ENCODE measurements at places on chromosomes 7 and 10. TPM values are rescaled to one million over a fixed set of nuclear protein-coding genes. Genes with fewer than 3 reads are reported as not detected.

GNGT1 gene
- 20.3 TPM for total RNA-seq

NUTM2E gene
- total RNA-seq, result 0.33 TPM

SPOCK2 gene
- 28.6 TPM for total RNA-seq

ABCB1 gene
- 8.0 TPM for total RNA-seq

SPDYE6 gene
- not detected for total RNA-seq

SCIN gene
- 3.4 TPM for total RNA-seq

PIK3CG gene
- total RNA-seq, result 3.4 TPM

NPY4R2 gene
- not detected for total RNA-seq

LHPP gene
- 18.2 TPM for total RNA-seq

CEP55 gene
- 7.3 TPM for total RNA-seq

SNX10 gene
- total RNA-seq, result 28.5 TPM

MAT1A gene
- 0.38 TPM for total RNA-seq

LRRN3 gene
- 41.4 TPM for total RNA-seq

ASZ1 gene
- total RNA-seq, result not detected

CPA4 gene
- 3.6 TPM for total RNA-seq

LLCFC1 gene
- total RNA-seq, result not detected

C10orf67 gene
- total RNA-seq, result 0.11 TPM

CAV2 gene
- total RNA-seq, result 38.8 TPM

ADAP1 gene
- 11.3 TPM for total RNA-seq

CFAP69 gene
- total RNA-seq, result 29.0 TPM

SH2D4B gene
- total RNA-seq, result not detected

TUBAL3 gene
- 0.49 TPM for total RNA-seq

FAM237B gene
- total RNA-seq, result not detected

MYL10 gene
- total RNA-seq, result 3.8 TPM

AQP1 gene
- total RNA-seq, result 75.8 TPM

URGCP gene
- 39.3 TPM for total RNA-seq

CCDC7 gene
- 66.3 TPM for total RNA-seq

TMEM196 gene
- total RNA-seq, result 9.7 TPM

PALS2 gene
- 45.1 TPM for total RNA-seq

FOXI2 gene
- not detected for total RNA-seq

EMX2 gene
- 5.0 TPM for total RNA-seq

MRC1 gene
- 9.5 TPM for total RNA-seq

TMEM26 gene
- total RNA-seq, result 7.7 TPM

THNSL1 gene
- total RNA-seq, result 13.0 TPM

ESYT2 gene
- 82.5 TPM for total RNA-seq

SFTPA1 gene
- not detected for total RNA-seq

FGL2 gene
- 34.0 TPM for total RNA-seq

ZNF488 gene
- total RNA-seq, result 7.5 TPM

MKX gene
- 13.1 TPM for total RNA-seq

CHCHD2 gene
- 166 TPM for total RNA-seq

ORC5 gene
- total RNA-seq, result 56.0 TPM

ENTPD1 gene
- 27.6 TPM for total RNA-seq

TRPV5 gene
- total RNA-seq, result 0.16 TPM

AKR1C4 gene
- total RNA-seq, result not detected

PNLIPRP2 gene
- total RNA-seq, result not detected

Measured in camera-type eye (tissue), 1 donor.